ENCODE measurements at places on chromosomes 2 and 18. TPM values are rescaled to one million over a fixed set of nuclear protein-coding genes. Genes with fewer than 3 reads are reported as not detected.

The GALNT13 gene
- 0.36 TPM for total RNA-seq

DNA sequence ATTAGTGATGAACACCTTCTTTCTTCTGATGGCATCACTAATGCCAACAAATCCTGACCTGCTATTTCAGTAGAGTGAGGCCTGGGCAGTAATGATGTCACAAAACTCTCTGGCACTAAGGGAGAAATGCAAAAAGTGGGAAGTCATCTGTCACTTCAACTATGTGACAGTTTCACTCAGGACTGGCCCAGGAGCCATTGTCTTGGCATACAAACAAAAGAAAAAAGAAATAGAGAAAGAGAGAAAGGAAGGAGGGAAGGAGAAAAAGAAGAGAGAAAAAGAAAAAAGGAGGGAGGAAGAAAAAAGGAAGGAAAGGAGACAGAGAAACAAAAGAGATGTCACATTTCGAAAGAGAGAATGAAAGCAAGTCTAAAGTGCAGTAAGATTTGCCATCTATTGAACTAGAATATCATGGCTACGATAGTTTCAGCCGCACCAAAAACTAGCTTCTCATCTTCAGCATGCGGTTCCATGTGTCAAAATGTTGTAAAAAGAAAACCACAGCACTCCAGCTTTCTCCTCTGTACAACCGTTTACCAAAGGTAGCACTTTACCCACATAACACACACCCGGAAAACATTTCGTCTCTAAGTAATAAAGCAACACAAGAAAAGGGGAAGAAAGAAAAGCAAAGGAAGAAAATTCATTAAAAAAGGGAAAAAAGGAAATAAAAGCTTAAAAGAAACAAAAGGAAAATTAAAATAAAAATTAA is 50.1 kb downstream of the CD226 start:
- H3K36me3 ChIP-seq = no peaks in the 10 kb centered on the region
- no peak overlapping the region for H3K27ac ChIP-seq
- H3K4me1 ChIP-seq = no peaks in the 10 kb centered on the region

GRCh38 chr18:38695559-38696280 is 1130.1 kb upstream of the CELF4 start:
- H3K4me1 ChIP-seq = no peaks in the 10 kb centered on the region
- H3K36me3 ChIP-seq = no peaks in the 10 kb centered on the region
- H3K4me3 ChIP-seq = no peak overlapping the region
- DNase-seq = no peak

DNA sequence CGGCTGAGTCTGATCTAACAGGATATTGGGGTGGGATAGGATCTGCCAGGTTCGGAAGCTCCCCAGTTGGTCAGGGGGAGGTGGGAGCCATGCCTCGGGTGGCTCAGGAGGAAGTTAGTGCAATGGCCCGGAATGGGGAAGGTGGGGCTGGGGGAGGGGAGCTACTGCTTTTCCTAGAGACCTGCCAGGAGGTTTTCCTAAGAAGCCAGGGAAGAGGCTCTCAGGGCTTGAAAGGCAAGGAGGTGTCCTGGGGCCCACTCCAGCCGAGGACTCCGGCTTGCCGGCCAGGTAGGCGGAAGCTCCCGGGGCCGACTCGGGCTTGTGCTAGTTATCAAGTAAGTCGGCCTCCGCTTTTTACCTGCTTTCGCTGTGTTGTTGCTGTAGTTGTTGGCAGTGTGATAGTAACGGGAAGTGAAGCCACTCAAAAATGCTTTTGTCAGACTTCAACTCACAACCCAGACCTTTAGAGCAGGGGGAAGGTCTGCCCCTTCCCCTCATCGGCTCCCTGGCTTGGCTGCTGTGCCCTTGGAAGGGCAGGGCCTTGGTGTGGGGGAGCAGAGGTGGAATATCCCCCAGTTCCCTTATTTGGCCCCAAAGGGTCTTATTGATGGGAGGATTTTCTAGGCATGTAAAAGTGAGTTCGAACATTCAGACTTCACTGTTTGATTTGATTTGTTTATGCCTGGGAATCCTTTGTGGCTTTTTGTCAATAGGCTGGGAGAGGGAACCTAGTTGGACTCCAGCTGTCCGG is 5.4 kb downstream of the GDF7 start:
- DNase-seq = peak; percentile 76
- no peak overlapping the region for H3K27ac ChIP-seq
- peaks cover 11% of the 10 kb centered on the region for H3K4me1 ChIP-seq
- peaks cover 66% of the 10 kb centered on the region for H3K27me3 ChIP-seq
